Stimulated activated CD4-positive, alpha-beta T cell treated with anti-CD3 and anti-CD28 coated beads, Interleukin-4, amount 100 ng/mL, for 24 hours (primary cell): ENCODE measurements at places on chromosomes 1 and 21.

- DNase-seq = no peak
These were observed 15.1 kb upstream of the ADORA1 start for GRCh38 chr1:203112475-203112874.

DNA sequence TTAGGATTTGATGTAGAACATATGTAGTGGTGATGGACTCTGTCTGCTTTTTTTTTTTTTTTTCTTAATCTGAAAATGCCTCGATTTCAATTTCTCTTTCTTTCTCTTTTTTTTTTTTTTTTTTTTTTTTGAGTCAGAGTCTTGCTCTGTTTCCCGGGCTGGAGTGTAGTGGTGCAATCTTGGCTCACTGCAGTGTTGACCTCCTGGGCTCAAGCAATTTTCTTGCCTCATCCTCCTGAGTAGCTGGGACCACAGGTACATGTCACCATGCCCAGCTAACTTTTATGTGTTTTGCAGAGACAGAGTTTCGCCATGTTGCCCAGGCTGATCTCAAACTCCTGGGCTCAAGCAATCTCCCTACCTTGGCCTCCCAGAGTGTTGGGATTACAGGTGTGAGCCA, 17.4 kb downstream of the MAST2 start:
- no peak for DNase-seq

DNA sequence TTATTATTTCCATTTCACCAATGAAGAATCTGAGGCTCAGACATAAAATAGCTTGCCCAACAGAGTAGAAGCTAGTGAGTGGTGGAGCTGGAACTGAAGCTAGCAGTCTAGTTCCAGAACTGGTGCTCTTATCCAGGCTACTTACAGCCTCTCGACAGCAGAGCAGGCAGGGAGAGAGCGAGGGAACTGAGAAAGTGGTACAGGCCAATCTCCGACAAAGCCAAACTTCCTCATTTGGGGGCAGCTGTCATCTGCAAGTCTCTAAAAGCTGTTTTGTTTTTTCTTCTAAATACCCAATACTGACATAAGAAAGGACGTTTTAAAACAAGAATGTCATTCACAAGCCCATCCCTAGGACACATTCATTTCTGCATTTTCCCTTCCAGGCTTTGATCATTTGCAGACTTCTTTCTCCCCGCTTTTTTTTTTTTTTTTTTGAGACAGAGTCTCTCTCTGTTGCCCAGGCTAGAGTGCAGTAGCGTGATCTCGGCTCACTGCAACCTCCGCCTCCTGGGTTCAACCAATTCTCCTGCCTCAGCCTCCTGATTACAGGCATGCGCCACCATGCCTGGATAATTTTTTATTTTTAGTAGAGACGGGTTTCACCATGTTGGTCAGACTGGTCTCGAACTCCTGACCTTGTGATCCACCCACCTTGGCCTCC, 20.0 kb downstream of the YIPF1 start:
- no peak for DNase-seq

DNA sequence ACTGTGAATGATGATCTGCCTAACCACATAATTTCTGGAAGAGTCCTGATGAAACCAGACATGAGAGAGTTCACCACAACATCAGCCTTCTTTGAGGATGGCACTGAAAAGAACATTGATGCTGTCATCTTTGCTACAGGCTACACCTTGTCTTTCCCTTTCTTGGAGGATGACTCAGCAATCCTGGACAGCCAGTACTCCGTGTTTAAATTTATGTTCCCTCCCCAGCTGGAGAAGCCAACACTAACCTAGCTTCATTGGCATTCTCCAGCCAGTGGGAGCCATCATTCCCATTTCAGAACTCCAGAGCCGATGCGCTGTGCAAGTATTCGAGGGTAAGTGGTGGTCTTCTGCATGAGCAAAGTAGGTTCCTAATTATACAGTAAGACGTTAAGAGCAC, 164.1 kb upstream of the POGK start:
- DNase-seq = no peak

DNA sequence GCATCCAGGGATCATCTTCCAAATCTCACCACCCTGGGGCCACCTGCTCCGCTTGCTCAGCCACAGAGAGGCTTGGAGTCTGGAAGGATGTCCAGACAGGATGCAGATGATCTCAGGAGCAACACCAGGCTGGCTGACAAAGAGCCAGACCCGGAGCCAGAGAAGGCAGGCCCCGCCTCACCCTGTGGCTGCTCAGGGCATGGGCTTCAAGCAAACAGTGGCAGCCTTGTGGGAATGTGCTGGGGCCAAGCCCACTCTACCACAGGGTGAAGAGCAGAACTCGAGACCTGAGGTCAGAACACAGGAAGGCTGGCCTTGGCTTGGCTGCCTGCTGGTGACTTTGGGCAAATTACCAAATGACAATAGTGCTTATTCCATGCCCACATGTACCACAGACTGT, 45.5 kb downstream of the MRPL37 start:
- DNase-seq = no peak

DNA sequence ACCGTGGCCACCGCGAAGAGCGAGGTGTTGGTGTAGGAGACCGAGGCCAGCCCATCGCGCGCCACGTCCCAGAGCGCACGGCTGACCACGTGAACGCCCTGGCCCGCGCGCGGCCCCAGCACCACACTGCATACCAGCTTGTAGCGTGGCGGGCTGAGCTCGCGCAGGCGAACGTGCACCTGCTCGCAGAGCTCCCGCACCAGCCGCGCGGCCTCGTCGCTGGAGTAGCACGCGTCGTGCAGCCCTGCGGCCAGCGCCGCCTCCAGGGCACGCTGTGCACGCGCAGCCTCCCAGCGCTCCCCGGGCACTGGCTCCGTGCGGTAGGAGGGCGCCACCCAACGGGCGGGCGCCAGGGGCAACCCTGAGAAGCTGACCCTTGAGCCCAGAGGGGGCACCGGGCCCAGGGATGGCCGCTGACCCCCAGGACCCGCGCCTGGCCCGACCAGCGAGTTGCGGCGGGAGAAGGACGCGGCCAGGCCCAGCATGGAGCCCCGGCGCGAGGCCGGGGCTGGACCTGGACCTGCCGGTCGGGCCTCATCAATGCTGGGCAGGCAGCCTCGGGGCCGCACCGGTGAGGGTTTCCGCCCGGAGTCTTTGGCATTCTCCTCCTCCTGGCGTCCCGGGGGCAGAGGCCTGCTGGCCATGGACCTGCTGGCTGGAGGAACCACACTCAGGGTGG, 987 bp downstream of the DYNLT4 start:
- DNase-seq = no peak
